ENCODE measurements at places on chromosomes 13 and 19.

GRCh38 chr13:22243469-22244163 is 572.7 kb downstream of the FGF9 start:
- DNase-seq: no peak

DNA sequence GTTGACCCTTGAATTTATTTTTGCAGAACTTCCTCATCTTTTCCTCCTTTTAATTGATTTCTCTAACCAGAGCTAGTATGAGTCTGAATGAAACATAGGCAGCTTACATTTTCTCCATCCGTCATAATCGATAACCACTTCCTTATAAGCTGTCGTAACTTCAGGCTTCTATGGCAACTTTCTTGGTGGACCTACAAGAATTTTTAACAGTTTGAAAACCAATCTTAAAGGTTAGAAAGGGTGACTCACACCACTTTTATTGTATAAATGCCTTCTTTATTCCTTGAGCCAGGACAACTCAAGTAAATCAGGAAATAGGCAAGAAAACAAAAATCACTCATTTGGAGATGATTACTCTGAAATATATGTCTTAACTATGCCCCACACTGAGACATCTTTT is 105.7 kb upstream of the KL start:
- no peak for DNase-seq

- no peak for DNase-seq
Observed at GRCh38 chr13:98681049-98681448, 71.4 kb downstream of the SLC15A1 start.

DNA sequence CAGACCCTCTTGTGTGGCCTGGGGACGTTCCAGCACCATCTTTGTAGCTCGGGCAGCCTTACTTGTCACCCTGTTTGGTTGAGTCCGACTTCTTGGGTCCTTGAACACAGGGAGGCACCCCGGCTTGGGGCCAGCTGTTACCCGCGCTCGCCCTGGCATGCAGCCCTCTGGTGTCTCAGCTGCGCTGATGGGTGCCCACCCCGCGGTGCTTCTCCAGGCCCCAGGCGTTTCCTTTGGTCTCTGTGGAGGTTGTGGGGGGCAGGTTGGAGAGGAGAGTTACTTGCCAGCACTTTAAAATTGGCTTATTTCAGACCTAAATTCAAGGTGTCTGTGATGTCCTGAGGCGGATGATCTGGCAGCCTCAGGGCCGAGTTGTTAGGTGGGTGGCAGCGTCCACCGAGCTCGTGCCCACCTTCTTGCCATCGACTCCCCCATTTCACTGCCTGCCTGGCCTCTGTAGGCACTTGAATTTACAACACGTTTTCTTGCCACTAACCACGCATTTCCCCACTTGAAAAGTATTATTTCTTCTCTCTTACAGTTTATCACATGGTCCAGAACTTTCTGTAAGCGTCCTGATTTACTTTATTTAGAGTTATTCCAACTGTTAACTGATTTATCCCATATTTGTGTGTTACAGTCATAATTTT is 16.9 kb downstream of the UBAC2 start:
- no peak for DNase-seq

- DNase-seq: no peak
Observed at GRCh38 chr13:106523576-106523975, 11.9 kb downstream of the EFNB2 start.

GRCh38 chr19:925526-926322 is at the start of gene ARID3A:
Gene ARID3A (plus strand): TSS chr19:926035. CDS start chr19:929529, 3,494 bp downstream.
- DNase-seq: peak; percentile 77

DNA sequence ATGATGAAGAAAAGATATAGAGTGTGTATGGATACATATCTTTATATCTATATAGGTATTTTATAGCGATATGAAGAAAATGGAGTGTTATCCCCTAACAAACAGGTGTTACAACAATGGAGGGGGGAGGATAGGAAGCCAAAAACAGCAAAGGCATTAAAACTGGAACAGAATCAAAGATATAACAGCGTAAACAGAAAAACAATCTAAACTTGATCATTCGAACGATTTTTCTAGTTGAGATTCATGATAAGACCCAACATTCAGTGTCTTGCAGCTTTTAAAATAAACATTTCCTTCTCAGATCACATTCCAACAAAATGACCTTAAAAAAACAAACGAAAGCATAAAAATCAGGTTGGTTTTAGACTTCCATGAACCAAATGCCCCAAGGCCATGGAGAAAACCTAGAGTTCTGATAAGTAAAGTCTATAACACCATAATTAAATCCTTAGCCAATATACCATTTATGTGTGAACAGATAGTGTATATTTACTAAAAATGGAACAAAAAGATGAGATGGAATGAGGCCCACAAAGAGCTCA is 55.7 kb downstream of the CAB39L start:
- DNase-seq: no peak

- DNase-seq: no peak
Observed at GRCh38 chr19:12784871-12785430, 6.3 kb upstream of the JUNB start.

- no peak for DNase-seq
Observed at GRCh38 chr19:16159655-16160054, 13.7 kb downstream of the CIB3 start.
